ENCODE measurements at places on chromosomes 6 and 20. TPM values are rescaled to one million over a fixed set of nuclear protein-coding genes. Genes with fewer than 3 reads are reported as not detected.

- DNase-seq: no peak
Measured at GRCh38 chr6:82086944-82087343, 160.6 kb downstream of the IBTK start.

DNA sequence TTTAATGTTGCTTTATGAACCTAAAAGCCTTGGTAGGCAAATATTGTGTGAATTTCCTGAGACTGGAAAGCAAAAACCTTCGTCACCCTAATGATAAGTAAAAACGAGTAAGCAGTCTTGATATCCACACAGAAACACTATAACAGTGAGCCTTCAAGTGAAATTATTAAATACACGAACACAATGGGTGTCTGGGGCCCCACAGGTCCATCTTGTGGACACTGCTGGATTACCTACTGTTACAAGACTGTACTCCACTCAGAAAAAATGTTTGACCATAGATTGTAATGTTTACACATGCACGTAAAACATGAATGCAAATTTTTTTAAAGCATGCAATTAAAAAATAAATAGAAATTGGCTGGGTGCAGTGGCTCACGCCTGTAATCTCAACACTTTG lies 466.9 kb downstream of the CD83 start:
- no peak for DNase-seq

- DNase-seq: no peak
Measured at GRCh38 chr6:14380901-14381828, 263.6 kb downstream of the CD83 start.

- no peak for DNase-seq
Measured at GRCh38 chr6:22042706-22043105, 254.1 kb downstream of the PRL start.

GRCh38 chr20:38117635-38118034 lies 47.4 kb downstream of the TGM2 start:
- DNase-seq: no peak

DNA sequence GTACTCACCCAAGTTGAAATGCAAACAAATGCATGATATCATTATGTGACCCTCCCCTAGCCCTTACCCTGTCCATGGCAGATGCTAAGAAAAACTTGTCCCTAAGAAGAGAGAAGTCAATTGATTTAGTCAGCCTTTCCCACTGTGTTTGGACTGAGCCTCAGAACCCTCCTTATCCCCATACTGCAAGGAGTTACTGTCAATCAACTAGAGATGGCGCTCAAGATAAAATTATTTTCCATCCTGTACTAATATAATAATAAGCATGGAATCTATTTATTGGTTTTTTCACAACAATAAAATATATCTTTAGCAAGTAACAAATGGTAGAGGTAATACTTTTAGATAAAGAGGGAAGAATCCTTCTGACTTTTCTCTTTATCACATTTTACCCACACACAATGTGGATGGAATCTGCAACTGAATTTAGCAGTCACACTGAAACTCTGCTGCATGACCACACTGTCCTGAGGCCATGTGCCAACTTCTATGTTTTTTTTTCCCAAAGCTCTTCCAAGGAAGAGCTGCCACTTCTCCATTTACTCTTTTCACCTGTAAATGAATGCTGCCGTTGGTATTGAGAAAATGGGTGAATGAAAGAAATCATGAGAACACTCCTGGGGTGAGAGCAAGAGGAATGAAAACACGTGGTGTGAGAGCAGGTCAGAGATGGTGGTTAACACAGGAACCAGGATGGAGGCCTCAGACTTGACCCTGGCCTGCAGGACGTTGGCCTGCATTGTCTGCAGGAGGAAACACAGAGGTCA lies 10.5 kb downstream of the NT5E start:
- peak; percentile 18 for DNase-seq

GRCh38 chr6:170250981-170251775 lies 39.7 kb downstream of the DLL1 start:
- no peak for DNase-seq

CST4 gene
- not detected for total RNA-seq

SIM1 gene
- total RNA-seq: not detected

LCA5 gene
- 4.1 TPM for total RNA-seq

TMEM242 gene
- total RNA-seq: 8.4 TPM

DNA sequence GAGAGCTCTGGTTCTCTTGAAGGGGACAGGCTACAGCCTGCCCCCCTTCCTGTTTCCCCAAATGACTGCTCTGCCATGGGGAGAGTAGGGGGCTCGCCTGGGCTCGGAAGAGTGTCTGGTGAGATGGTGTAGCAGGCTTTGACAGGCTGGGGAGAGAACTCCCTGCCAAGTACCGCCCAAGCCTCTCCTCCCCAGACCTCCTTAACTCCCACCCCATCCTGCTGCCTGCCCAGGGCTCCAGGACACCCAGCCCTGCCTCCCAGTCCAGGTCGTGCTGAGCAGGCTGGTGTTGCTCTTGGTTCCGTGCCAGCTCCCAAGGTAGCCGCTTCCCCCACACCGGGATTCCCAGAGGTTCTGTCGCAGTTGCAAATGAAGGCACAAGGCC lies 9.8 kb downstream of the VEGFA start:
- no peak for DNase-seq

MAP1LC3A gene
- total RNA-seq: 12.6 TPM

GRCh38 chr6:56356426-56356825 lies 109.0 kb upstream of the COL21A1 start:
- DNase-seq: no peak

- no peak for DNase-seq
Measured at GRCh38 chr6:3650959-3651697, 100.4 kb downstream of the PXDC1 start.
